ENCODE measurements at places on chromosomes 16 and 17.

- no peak for DNase-seq
Observed at GRCh38 chr17:45170931-45171337, 9.3 kb downstream of the HEXIM2 start.

- DNase-seq: no peak
Observed at GRCh38 chr17:2716649-2717048, 5.1 kb upstream of the CLUH start.

GRCh38 chr17:50110591-50111349 lies 15.6 kb downstream of the PDK2 start:
- DNase-seq: peak; percentile 65

DNA sequence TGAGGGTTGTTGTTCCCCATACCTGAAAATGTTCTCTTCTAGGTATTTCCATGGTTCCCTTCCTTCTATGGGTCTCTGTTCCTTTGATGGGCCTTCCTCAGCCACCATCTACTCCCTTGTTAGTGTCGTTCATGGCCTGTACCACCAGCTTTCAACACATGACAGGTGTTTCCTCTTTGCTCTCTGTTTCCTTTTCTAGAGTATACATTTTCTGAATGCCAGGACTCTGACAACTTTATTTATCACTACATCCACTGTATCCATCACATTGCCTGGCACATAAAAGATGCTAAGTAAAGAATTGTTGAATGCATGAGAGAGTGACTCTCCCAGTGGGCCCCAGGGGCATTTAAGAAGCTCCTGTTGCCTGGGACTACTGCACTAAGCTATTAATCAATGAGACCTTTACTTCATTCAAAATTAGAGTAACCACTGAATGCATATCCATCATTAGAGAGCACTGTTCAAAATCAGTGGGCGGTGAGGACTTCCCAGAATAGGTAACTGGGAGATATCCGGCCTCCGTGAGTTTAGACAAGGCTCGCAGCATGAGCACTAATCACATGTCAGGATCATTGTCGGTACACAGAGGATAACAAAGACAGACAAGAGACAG lies 255.0 kb downstream of the CBLN1 start:
- DNase-seq: no peak

DNA sequence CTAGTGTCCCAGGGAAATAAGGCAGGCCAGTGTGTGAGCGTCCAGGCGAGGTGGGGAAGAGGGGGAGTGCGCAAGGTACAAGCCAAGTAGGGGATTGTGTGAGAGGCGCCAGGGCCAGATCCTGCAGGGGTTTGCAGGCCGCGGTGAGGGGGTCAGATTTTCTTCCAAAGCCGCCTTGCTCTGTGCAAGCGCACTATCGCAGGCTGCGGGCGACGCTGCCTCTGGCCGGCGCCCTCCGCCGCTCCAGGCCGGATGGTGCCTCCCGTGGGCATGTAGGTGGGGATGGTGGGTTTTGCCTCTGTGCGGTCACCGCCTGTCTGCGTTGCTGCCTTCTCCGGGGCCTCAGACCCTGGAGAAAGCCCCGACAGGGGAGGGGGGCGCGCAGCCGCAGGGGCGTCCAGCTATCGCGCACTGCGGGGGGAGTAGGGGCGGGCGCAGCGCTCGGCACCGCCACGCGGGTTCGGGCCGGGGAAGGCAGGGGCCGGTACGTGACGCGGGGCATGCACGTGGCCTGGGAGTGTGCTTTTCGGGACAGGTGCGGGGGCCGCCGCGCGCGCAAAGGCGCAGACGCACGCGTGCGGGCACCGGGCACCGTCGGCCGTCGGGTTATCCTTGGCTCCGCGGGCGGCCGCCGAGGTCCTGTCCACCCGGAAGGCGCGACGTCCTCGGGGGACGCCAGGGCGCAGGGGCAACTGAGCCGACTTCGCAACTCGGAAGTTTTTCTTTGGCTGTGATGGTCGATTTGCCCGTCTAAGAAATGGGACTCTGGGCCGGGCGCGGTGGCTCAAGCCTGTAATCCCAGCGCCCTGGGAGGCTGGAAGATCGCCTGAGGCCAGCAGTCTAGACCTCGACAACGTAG lies 1.1 kb upstream of the HAPSTR1 start:
- peak; percentile 47 for DNase-seq

GRCh38 chr16:2335286-2335895 lies 5.1 kb downstream of the ABCA3 start:
- peak; percentile 16 for DNase-seq

DNA sequence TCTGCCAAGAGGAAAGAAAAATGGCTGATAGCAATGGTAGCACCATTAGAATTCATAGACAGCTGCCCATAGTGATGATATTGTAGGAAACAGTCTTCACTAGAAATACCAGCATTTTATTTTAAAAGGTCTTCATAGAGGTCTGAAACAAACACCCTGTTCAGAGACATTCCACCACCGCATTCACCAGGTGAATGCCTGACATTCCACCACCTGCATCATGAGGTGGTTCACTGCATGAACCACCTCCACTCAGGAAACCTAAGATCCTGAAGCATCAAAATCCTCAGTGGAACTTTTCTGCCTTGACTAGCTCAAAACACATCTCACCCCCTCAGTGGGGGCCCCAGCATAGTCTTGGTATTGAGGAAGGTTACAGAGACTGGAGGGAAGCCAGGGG lies 91.5 kb upstream of the COX10 start:
- no peak for DNase-seq

- DNase-seq: no peak
Observed at GRCh38 chr17:4448197-4448980, 14.6 kb downstream of the SPNS3 start.

DNA sequence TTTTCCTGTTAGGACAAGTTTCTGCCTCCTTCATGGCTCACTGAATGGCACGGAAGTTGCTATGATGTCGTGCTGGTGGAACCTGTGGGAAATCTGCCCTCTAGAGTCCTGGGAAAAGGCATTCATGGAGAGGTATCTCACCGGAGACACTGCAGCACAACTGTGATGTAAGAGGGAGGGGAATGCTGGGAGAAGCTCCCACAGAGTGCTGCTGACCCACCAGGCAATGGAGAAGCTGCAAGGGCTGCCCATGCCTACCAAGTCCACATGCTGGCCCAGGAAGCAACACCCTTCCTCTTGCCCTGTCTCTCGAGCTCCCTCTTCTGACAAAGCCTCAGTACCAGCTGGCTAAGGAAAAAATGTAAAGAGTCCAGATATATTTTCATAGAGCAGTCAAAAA lies 45.2 kb upstream of the SLC5A11 start:
- no peak for DNase-seq

DNA sequence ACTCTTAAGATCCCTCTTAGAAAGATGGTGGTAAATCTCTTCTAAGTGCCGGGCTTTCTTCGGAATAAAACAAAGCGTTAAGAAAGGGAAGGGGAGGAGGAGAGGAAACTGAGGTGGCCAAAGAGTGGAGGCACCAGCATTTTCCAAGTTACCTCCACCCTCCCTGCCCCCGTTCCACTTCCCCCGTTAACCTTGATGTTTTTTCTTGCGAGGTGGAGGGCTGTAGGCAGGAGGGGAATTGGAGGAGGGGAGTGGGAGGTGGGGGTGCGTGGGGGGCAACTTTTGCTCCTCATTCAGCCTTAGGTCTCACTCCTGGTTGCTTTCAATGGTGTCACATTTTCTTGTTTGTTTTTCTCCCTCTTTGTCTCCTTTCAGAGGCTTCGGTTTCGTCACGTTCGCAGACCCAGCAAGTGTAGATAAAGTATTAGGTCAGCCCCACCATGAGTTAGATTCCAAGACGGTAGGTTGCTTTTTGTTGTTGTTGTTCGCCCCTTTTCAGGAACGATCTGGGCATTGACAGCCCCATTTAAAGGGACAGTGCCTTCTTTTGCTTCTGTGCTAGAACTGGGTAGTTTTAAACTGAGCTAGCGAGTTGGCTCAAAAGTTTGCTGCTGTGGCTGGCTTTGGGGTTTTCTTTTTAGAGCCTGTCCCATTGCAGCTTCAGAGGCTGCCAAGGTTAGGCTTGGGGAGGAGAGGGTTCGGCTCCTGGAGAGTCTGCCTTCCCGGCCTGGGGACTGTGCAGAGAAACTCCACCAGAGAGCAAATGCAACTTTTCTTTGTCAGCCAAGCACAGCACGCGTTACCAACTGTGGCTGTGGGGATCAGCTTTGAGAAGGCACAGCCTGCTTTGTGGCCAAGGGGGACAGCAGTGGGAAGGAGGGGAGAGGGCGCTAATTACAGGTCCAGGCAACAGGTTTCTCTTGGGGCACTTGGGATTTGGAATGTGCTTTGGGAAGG lies 1.9 kb downstream of the MSI2 start:
- DNase-seq: peak; percentile 60

- DNase-seq: no peak
Observed at GRCh38 chr16:74438492-74438979, 17.3 kb upstream of the CLEC18B start.

DNA sequence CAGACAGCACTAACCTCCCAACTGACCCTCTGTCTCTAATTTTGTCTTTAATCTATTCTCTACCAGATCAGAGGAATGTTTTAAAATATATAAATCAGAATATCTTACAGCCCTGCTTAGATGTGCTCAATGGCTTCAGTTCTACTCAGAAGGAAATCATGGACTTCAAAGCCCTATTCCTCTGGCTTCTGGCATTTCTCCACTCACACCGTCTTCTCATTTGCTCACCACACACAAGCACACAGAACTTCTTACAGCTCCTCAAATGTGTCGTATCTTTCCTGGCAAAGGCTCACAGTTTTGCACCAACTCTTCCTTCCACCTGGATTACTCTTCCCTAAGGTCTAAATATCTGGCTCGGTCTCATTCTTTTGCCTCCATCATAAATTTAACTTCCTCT lies 71.6 kb upstream of the NUDT7 start:
- no peak for DNase-seq
